ENCODE measurements at places on chromosomes 3 and 15.

GRCh38 chr3:27326629-27327545, 42.3 kb downstream of the NEK10 start:
- no peak for DNase-seq

- DNase-seq: peak; percentile 77
Observed at GRCh38 chr3:112459750-112460149, 39.5 kb downstream of the BTLA start.

- DNase-seq: no peak
Observed at GRCh38 chr3:10215578-10216368, 32.5 kb upstream of the TATDN2 start.

DNA sequence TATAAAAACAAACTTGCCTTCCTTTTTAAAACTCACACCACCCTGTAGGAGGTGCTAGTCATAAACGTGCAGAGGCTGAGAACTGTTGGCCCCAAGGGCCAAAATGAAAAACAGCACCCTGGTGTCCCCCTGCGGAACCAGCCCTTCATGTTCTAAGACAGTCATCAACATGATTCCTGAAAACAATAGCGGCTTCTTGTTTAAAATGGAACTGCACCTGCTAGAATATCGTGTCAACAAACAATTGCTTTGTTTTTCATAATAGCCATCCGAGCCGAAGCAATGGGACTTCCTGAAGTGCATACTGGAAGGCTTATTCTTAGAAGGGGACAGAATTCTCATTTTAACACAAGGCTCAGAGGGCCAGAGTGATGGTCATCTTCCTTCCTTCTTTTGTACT, 43.7 kb downstream of the MECOM start:
- no peak for DNase-seq

- DNase-seq: no peak
Observed at GRCh38 chr3:32502946-32503286, 264 bp upstream of the CMTM6 start.

GRCh38 chr3:124213641-124214040, 221.7 kb upstream of the ROPN1 start:
- no peak for DNase-seq

DNA sequence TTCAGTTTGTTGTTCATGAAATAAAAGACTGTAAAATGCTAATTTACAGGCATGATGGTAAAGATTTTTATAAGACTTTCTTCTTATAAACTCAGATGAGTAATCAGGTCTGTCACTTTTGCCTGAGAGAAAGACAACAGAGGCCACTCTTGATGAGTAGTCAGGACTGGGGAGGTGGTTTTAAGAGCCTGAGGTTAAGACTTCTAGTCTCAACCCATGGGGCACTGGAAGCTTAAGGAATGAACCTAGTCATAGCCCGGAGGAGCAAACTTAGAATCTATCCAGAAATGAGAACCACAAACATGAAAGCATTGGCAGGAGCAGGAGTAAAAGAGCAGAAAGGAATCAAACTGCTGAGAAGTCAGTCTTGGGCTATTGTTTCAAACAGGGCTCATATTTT, 846.3 kb upstream of the ARPP21 start:
- no peak for DNase-seq

- no peak for DNase-seq
Observed at GRCh38 chr3:57556459-57557084, 498 bp downstream of the PDE12 start.

Measured in T-helper 2 cell (primary cell).